ENCODE measurements at places on chromosomes 13 and 19. TPM values are rescaled to one million over a fixed set of nuclear protein-coding genes. Genes with fewer than 3 reads are reported as not detected.

THSD1 gene
- total RNA-seq = 19.0 TPM

CEACAM8 gene
- not detected for total RNA-seq

GJB6 gene
- not detected for total RNA-seq

LIM2 gene
- total RNA-seq = not detected

Measured in IMR-90 (cell line).